ENCODE measurements at places on chromosomes 5 and 9. TPM values are rescaled to one million over a fixed set of nuclear protein-coding genes. Genes with fewer than 3 reads are reported as not detected.

ORM2 gene
- not detected for total RNA-seq

IL5 gene
- total RNA-seq = not detected

TPPP gene
- total RNA-seq = 17.3 TPM

DNAI1 gene
- not detected for total RNA-seq

DMRT3 gene
- not detected for total RNA-seq

POLK gene
- 20.4 TPM for total RNA-seq

PCDHGB3 gene
- total RNA-seq = 3.4 TPM

GPR151 gene
- not detected for total RNA-seq

HEXB gene
- 101 TPM for total RNA-seq

- DNase-seq = no peak
Measured at GRCh38 chr5:171312129-171312974, 3.3 kb downstream of the TLX3 start.

- no peak for DNase-seq
Measured at GRCh38 chr9:124412228-124412575, 3.0 kb downstream of the PSMB7 start.

- DNase-seq = no peak
Measured at GRCh38 chr5:144011388-144011787, 159.1 kb downstream of the YIPF5 start.

- no peak for DNase-seq
Measured at GRCh38 chr5:138369706-138370105, 17.2 kb downstream of the KDM3B start.

DNA sequence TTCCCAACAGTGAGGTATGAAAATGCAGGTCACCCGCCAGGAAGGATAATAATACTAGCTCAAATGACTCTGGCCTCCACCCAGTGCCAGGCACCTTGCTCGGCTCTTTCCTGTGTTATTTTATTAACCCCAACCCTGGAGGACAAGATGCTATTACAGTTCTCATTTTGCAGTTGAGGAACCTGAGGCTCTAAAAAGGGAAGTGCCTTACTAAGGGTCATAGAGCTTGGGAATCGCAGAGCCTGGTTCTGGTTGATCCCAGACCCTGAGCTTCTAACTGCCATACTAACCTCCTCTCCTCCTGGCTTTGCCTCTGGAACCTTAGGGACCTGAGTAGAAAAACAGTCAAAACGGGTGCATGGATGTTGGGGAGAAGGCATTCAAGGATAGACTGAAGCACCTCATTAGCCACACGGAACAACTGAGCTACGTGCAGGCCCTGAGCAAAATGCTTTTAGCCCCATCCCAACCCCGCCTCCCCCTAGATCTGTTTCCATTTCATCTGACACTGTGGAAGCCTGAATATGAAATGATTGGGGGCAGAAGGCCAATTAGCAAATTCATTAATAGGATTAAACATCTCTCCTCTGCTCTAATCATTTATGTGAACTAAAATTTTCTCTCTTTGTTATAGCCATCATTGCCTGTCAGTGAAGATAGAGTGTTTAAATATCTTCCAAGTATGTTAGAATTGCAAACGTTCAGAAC, 7.9 kb downstream of the KCNIP1 start:
- DNase-seq = no peak

- no peak for DNase-seq
Measured at GRCh38 chr5:90809311-90810056, 250.9 kb downstream of the ADGRV1 start.

DNA sequence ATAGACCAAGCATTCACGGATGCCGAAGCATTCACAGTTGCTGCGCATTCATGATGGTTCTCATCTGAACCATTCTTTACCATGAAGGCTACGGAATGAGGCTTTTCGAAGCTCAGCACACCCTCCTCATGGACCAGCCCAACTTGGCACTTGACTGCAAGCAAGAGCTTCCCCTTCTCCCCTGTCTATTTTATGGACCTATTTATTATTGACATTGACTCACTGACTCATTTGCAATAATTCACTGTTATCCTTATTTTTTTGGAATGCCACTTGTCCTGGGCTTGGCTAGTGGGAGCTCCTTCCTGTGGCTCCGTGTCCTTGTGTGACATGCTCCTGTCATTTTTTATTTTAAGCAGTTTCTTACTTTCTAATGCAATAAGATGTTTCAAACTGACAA, 51.5 kb upstream of the ICE1 start:
- DNase-seq = no peak

GRCh38 chr9:116156621-116157314, 3.2 kb downstream of the PAPPA start:
- DNase-seq = peak; percentile 28

DNA sequence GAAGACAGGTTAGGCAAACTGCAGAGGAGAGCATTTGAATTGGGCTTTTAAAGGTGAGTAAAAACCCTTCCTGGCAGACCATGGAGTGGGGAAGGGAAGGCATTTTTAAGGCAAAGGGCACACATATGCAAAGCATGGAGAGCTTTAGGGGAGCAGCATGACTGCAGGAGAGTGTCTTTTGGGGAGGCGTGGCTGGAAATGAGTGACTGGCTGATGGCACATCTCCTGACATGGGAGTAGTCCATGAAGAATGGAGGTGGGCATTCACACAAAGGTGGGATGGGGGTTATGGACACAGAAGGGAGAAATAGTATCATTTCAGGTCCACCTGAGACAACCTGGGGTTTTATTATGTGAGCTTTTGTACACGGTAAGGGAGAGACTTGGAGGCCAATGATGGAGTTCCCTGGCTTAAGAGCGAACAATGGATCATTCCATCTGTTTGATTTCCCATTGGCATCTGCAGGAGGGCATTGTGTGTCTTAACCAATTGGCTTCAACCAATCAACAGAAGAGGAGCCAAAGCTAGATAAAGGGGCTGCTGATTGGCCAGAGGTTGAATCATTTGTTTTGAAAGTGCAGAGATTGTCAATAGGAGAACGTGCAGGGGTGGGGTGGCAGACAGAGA, 2.1 kb downstream of the NSG2 start:
- DNase-seq = no peak

GRCh38 chr9:91426123-91426745, 2.6 kb upstream of the NFIL3 start:
- no peak for DNase-seq

DNA sequence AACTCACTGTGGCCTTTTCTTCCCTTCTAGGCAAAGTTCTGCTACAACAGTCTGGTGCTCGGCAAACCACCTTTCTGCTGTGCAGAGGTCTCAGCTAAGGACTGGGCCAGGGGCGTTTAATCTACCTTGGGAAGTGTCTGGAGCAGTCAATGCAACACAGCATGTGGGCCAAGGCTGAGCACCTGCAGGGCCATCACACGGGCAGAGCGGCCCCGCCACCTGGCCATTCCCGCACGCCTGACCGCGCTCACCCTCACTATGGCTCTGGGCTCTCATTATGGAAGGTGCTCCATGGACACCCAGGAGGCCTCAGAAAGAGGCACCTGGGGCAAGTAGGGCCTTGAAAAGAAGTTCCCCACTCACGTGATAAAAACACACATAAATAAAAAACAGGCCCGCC, 65.7 kb upstream of the TBC1D9B start:
- DNase-seq = no peak

GRCh38 chr5:177403102-177403791, 2.8 kb upstream of the PFN3 start:
- no peak for DNase-seq

DNA sequence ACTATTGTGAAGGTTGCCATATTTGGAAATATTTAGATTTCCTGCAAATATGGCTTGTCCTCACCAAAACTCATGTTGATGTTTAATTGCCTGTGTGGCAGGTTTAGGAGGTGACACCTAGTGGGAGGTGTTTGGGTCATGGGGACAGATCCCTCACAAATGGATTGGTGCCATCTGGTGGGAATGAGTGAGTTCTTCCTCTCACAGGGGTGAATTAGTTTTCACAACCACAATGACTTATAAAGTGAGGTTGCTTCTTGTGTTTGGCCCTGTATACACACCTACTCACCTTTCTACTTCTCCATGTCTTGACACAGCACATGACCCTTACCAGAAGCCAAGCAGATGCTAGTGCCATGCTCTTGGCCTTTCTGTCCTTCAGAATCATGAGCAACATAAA, 41.1 kb downstream of the ISOC1 start:
- no peak for DNase-seq

All from lower leg skin (tissue), 4 donors.